ENCODE measurements at places on chromosomes 7 and 10.

GRCh38 chr10:6091630-6092029 is 2.8 kb downstream of the RBM17 start:
- DNase-seq = no peak

GRCh38 chr7:25282194-25282593 is 53.9 kb upstream of the NPVF start:
- DNase-seq = no peak

GRCh38 chr7:39293056-39293823 is 273.0 kb upstream of the YAE1 start:
- DNase-seq = no peak

- no peak for DNase-seq
These were observed 2.8 kb downstream of the CLCN1 start for GRCh38 chr7:143318661-143319060.

DNA sequence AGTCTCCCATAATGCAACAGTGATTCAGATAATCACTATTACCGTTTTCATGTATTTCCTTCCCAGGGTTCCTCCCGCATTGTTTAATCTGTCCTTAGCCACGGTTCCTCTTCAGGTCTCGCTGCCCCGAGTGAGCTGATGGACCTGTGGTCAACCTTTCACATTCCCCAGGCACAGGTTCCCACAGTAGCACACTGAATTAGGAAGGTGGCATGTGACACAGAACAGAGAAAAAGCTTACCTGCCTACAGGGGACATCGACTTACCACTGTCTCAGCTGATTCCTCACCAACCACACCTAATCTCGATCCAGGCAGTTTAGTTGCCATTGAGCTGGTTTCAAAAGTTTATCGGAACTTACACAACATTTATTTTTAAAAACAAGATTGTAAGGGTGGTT is 72.2 kb downstream of the MTURN start:
- DNase-seq = no peak

DNA sequence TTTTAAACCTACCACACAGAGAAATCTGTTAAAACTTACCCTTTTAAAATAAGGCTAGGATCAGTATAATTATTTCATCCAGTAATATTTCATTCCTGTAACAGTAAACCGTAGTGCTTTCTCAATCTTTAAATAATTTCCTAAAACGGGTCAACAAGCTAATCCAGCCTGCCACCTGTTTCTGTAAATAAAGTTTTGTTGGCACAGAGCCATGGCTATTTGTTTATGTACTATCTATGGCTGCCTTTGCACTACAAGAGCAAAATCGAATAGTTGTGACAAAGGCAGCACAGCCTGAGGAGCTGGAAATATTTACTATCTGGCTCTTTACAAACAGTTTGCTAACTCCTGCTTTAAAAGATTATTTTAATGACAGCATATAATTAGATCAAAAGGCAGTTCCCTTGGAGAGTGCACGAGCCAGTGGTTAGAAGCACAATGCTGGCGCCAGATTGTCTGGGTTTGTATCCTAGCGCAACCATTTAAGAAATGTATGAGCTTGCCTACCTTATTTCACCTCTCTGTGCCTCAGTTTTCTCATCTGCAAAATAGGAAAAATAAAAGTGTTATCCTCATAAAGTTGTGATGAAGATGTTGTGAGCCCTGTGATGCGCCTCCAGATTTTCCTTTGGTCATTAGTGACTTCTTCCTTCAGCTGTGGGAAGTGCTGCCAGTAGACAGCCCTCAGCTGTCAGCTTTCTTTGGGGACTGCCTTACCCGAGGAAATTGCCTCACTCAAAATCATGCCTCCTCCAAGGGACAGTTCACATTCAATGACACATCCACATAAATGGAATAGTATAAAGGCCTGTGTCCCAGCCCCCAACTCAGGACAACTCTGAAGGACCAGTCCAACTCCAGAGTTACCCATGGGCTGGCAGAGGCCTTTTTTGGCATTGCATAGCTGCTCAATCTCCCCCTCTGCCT is 11.8 kb upstream of the MIOS start:
- no peak for DNase-seq

- DNase-seq = no peak
These were observed 6.7 kb downstream of the ZNF518A start for GRCh38 chr10:96136810-96137209.
